Hematopoietic multipotent progenitor cell treated with erythropoietin and hydrocortisone succinate and interleukin-3 and kit ligand, for 15 days (in vitro differentiated cells): ENCODE measurements at places on chromosomes 4 and X.

GRCh38 chr4:126956184-126956897 is 676.4 kb upstream of the INTU start:
- no peak for DNase-seq

- DNase-seq: no peak
These were observed 131.7 kb downstream of the STAG2 start for GRCh38 chrX:124093222-124093621.

GRCh38 chrX:30967516-30967915 is 78.5 kb upstream of the TAB3 start:
- no peak for DNase-seq

DNA sequence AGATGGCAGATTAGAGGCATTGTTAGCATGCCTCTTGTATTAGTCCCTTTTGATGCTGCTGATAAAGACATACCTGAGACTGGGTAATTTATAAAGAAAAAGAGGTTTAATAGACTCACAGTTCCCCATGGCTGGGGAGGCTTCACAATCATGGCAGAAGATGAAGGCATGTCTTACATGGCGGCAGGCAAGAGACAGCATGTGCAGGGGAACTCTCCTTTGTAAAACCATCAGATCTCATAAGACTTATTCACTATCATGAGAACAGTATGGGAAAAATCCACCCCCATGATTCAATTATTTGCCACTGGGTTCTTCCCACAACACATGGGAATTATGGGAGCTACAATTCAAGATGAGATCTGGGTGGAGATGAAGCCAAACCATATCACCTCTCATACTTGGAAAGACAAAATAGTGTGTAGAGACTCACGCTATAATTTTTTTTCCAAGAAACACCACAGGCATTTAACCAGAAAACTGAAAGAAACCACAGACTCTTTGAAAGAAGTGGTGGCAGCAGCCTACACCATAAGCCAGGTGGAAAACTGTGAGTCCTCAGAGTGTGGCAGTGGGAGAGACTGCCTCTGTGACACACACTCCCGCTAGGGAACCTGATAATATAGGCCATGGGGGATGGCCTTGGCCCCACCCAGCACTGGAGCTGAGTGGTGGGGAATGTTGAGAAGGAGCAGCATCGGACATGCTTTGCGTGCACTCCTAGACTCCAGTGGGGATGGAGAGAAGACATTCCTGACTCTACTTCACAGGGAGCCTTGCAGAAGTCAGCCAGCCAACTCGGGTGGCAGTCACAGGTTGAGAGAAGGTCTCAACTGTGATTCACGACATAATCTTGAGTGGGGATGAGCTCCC is 51.5 kb downstream of the SLC2A9 start:
- no peak for DNase-seq

GRCh38 chr4:100023800-100024199 is 73.7 kb upstream of the H2AZ1 start:
- no peak for DNase-seq

DNA sequence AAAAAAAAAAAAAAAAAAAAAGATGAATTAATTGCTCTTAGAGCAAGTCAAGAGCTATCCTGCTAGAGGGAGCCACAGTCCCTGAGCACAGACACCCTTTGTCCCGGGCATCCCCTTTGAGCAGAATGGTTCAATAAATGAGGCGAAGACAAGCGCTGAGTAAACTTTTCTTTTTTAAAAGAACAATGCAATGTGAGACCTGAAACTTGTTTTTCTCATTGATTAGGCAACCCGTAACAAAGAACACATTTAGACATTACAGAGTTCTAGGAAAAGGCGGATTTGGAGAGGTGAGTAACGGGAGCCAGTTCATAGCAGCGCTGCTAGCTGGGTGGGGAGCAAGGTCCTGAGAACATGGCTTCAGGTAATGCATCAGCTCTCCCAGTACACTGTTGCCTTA is 46.1 kb downstream of the GRK4 start:
- no peak for DNase-seq

DNA sequence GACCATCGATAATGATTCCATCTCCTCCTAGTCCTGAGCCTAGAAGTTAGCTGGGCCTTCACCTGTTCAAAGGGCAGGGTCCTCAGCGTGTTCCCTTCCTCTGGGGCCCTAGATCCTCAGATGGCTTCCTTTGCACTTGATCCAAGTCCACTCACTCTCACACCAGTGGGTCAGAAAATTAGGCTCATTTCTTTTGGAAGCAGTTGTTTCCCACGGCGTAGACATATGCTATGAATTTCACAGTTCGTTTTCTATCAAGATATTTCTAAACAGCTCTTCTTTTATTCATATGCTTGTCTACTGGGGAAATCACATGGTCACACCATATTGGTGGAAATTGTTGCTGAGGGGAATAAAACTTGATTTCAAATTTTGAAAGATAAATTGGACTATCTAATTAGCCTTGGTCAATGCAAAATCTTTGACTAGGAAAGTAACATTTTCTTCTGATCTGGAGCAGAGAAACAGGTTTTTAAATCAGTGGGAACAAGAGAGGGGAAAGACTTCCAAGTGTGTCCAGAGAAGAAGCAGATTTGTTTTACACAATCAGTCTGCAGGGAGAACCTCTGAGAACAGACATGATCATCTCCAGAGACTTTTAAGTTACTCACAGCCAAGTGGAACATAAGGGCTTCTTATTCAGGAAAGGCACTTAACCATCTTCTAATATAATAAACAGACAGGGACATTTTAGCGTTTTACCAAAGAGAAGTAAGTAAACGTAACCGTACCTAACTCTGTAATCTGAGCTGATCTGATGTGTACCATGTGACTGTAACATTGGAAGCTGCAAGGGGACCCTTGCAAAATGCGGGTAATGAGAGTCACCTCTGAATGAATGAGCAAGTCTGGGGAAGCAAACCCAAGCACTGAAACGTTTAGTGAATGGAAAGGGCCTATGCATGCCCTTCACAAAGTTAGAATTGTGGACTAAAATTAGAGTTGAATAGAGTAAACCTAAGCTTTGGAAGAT is 455.7 kb upstream of the FAT1 start:
- DNase-seq: no peak
